LHCN-M2 (cell line): ENCODE measurements at places on chromosomes 5 and 9. TPM values are rescaled to one million over a fixed set of nuclear protein-coding genes. Genes with fewer than 3 reads are reported as not detected.

The TAL2 gene
- total RNA-seq = not detected in 2 replicates

The TXNDC8 gene
- not detected in 2 replicates for total RNA-seq

The IL5 gene
- total RNA-seq = not detected in 2 replicates

The WDR38 gene
- not detected in 2 replicates for total RNA-seq

The ZER1 gene
- 24.2 and 24.5 TPM in 2 replicates for total RNA-seq

The CATSPER3 gene
- total RNA-seq = 0.11 TPM in 1 of 2 replicates, not detected in the other

The ORM2 gene
- not detected in 2 replicates for total RNA-seq

The NR2F1-AS1 gene
- 10.4 and 10.8 TPM in 2 replicates for total RNA-seq

The NEURL1B gene
- total RNA-seq = 12.3 and 14.6 TPM in 2 replicates
